Effector CD8-positive, alpha-beta T cell (primary cell): ENCODE measurements at places on chromosomes 16 and 17.

DNA sequence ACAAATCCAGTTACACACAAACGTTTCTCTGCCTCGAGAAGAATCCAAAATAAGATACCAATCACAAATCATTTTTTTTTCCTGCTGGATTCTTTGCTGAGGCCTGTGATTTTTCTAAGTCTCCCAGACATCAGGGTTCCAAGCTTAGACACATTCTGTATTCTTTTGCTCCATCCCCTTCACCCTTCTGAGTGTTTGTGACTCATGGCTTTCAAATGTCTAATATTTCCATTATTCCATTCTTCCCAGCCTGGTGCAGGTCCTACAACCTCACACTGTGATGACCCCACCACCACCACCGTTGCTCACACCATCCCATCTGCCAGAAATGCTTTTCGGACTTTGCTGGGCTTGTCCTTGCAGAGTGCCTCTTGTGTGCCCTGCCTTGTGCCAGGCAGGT lies 480.1 kb downstream of the SOX9 start:
- no peak for DNase-seq

DNA sequence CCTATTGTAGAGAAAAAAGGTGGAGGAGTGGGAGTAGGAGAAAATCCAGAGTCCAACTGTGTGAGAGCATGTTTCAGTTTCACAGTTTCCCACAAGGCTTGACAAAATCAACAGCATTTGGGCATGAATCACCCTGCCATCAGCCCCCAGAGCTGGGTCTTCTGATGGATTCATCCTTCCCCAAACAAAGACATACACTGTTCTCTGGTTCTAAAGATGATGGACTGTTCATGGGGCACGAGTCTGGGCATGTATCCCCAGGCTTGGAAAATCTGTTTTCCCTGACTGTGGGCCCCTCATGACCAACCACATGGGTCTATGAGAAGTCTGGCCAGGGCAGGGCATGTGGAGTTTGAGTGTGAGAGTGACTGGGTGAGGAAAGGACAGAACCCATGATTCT lies 210.4 kb upstream of the IRX5 start:
- DNase-seq = no peak

DNA sequence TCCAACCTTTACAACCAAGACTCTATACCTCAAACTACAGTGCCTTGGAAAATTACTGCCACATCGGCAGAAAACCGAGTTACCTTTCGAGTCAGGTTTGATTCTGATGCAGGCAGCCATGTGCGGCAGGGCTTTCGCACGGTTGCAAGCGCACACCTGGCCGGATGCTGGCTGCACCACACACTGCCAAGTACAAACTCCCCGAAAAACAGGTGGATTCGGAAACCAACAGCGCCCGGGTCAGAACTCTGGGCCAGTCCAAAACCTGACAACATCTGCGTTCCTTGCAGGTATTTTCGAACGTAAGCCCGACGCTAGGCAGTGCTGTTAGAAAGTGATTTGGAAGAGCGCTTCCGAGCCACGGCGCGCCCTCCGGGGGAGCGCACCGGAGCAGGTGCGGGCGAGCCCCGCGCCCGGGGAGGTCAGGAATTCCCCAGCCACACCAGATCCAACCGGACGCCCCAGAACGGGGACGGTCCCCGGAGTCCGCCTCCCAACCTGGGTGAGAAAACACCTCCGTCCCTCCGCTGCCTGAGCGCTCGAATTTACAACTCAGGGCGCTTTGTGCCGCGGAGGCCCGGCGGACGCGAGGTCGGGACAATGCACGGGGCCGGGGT lies 1.2 kb downstream of the USP7 start:
- DNase-seq = peak; percentile 30

GRCh38 chr17:542943-543342 lies 171.7 kb downstream of the VPS53 start:
- no peak for DNase-seq
